Panc1 (cell line): ENCODE measurements at places on chromosomes 6 and 20.

DNA sequence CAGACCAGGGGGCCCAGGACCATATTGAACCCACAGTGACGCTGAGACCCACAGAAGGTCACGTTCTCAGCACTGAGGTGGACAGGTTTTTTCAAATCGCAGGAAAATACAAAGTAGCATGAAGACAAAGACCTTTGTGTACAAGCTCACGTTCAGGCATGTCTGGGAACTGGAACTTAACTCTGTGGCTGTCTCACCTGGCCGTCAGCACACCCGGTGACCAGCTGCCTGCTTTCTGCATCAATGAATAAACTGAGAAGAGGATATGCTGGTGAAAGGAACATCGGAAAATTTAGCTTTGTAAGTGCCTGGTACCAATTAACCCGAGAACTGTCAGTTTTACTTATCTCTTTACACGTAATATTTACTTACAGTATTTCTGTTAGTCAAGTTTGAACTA, 36.5 kb downstream of the WDR27 start:
- DNase-seq = no peak

DNA sequence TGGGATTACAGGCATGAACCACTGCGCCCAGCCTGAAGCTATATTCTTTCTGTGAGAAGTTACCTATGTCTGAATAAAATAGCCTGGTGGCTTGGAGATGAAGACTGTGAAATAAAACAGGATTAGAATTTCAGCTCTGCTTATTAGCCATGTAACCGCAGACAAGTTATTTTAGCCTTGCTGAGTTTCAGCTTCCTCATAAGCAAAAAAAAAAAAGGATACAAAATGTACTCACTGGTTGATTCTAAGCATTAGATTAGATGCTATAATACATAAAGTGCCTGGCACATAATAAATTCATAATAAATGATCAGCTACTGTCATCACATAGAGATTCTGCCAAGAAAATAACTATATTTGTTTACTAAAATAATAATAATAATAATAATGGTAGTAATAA, 98.8 kb downstream of the EPB41L2 start:
- DNase-seq = no peak

GRCh38 chr6:142746524-142746923, 198.5 kb downstream of the HIVEP2 start:
- DNase-seq = no peak

- DNase-seq = no peak
Observed at GRCh38 chr6:162181111-162181510, 546.5 kb downstream of the PRKN start.

DNA sequence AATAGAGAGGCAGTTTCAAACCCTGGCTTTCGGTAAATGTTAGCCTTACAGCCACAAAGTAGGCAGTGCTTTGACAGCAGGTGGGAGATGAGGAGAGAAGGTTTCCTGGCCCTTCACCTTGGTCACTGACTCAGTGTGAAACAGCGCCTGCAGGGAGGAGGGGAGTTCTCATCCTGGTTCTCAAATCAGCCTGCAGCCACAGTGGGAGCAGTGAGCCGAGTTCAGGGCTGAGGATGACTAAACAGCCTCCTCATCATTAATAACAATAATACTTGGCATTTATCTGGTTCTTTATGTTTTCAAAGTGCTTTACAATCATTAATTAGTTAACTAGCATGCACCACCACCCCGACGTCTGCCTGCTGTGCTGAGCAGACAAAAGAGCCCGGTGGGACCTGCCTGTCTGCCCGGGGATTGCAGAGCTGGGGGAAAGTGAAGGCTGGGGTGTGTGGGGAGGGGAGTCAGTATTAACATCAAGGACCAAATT, 59.6 kb downstream of the PRDM1 start:
- DNase-seq = no peak

- DNase-seq = no peak
Observed at GRCh38 chr20:37903317-37904007, 535 bp downstream of the VSTM2L start.

- DNase-seq = no peak
Observed at GRCh38 chr6:44441091-44441855, 53.8 kb downstream of the CDC5L start.

GRCh38 chr20:41213150-41213820, 75.9 kb downstream of the PLCG1 start:
- no peak for DNase-seq

DNA sequence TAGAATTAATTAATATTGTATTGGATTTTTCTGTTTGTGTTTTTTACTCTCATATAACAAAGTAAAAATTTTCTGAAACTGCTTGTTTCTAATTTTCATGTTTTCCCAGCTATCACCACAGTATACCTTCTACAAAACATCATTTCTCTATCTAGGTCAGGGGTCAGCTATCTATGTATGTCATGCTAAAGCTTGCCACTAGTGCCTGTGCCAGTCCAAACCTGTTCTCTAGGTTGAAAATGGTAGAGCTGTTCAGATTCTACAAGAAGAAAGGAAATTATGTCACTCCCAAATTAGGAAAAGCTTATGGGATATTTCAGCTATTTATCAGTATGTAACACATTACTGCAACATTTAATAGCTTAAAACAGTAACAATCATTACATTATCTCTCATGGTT, 5.8 kb upstream of the ME1 start:
- no peak for DNase-seq

DNA sequence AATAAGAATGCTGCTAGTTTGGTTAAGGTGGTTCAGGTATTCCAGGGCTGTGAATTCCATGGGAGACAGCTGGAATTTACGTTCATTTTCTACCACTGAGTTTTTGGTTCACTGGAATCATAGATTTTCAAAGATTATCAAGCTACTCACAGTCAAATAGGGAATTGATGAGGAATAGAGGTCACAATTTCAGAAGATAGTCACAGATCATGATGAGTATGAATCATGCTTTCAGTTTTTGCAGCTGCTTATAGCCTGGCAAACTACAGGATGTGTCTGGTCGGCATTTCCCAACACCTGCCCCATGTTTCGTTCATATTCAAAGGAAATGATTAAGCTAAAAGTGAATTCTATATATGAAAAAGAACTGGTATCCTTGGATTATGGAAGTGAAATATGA, 58.7 kb downstream of the BCKDHB start:
- no peak for DNase-seq

DNA sequence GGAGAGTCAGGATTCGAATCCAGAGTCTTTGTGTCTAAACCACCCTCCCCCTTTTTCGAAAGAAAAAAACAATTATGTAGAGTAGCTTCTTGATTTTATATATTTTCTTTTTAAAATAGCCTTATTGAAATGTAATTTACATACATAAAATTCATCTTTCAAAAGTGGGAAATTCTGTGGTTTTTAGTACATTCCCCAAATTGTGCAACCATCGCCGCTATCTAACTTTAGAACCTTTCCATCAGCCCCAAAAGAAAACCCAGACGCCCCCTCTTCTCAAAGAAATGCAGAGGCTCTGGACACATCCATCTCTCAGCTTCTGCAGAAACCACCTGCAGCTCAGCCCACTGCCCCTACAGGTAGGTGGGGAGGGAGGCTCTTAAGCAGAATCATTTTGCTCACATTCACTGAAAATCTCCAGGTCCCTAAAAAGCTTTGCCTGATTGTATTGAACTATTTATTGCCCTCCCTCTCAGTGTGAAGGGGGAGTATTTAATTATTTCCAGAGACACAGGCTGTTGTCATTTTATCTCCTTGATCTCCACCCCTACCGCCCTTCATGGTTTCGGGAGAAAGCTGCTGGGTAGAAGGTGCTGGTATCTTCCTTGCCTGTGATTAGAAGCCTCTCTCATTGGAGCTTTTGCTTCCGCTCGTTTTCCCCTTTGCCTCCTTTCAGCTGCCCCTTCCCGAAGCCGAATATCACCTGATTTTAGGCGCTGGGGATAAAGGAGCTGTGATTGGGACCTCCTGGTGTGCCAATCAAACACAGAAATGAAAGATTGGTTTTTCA, 68.7 kb upstream of the KCNG1 start:
- no peak for DNase-seq

GRCh38 chr6:32163559-32164258, 686 bp upstream of the EGFL8 start:
- DNase-seq = no peak

- no peak for DNase-seq
Observed at GRCh38 chr6:144564202-144564601, 279.1 kb downstream of the UTRN start.

GRCh38 chr6:165766457-165766856, 103.4 kb upstream of the PDE10A start:
- peak; percentile 2 for DNase-seq

GRCh38 chr6:136284909-136285308, 4.7 kb downstream of the BCLAF1 start:
- no peak for DNase-seq

DNA sequence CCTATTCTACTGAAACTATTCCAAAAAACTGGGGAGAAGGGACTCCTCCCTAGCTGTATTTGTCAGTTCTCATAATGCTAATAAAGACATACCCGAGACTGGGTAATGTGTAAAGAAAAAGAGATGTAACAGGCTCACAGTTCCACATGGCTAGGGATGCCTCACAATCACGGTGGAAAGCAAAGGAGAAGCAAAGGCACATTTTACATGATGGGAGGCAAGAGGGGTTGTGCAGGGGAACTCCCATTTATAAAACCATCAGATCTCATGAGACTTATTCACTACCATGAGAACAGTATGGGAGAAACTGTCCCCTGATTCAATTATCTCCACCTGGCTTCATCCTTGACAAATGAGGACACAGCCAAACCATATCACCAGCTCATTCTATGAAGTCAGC, 111.2 kb upstream of the RIPOR2 start:
- no peak for DNase-seq

- no peak for DNase-seq
Observed at GRCh38 chr6:108277295-108277694, 16.5 kb upstream of the SNX3 start.

GRCh38 chr6:101286146-101286545, 107.4 kb upstream of the GRIK2 start:
- no peak for DNase-seq

DNA sequence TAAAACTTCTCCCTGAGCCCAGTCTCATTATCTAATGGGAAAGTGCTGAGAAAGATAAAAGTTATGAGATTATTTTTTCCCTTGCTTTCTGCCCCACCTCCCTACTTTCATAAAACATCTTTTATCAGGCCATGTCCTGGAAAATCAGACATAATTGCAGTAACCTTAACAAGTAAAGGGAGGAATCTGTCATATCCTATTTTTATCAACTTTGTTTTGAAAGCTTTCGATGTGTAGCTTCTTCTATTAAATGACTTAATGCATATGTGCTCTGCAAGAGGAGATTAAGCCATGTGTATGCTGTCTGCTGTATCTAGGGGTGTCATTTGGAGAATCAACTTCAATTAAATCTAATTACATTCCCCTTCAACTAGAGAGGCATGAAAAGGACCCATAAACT, 408.9 kb downstream of the CBLN4 start:
- no peak for DNase-seq

DNA sequence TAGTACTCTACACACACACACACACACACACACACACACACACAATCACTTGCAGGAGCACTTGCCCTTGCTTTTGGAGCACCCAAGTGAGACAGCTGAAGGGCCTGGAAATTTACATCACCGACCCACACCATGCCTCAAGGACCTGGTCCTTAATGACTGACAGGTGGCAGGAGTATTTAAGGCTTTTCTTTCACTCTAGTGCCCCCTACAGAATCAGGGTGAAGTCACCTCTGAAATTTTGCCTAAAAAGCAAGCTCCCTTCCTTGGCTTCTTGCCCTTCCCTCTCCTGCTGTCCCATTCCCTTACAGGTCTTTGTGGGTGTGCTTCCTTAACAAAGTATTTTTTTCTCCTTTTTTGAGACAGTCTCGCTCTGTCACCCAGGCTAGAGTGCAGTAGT, 353.5 kb upstream of the IRAK1BP1 start:
- no peak for DNase-seq

GRCh38 chr20:32327087-32327681, 30.9 kb upstream of the ASXL1 start:
- DNase-seq = no peak

GRCh38 chr6:17021539-17021889, 80.3 kb upstream of the STMND1 start:
- no peak for DNase-seq

DNA sequence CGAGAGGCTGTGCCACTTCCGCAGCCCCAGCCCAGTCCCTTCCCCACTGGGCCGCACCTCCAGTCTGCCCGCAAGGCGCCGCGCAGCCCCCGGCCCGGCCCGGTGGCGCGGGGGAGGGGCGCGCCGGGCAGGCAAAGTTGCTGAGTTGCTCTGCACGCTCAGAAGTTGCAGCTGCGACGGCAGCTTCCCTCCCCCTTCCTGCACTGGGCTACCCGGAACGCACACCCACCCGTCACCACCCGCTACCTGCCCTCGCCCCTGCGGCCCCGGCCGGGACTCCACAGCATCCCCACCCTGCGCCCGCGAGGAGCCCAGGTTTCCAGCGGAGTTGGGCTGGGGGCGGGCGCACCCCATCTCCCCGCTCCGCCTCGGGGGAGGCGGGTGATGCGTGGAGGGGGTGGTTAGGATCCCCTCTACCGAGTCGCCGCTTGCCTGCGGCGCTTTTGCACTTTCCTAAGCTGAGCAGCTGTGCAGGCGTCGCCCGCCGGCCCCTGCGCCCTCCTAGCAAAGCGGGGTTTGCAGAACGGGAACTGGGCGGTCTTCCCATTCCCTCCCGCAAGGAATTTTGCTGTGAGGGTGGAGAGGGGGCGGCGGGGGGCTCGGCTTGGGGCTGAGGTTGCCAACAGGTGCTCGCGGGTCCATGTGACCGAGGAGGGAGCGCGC, 55.9 kb upstream of the RREB1 start:
- DNase-seq = no peak

GRCh38 chr20:54570561-54570960, 95.2 kb downstream of the DOK5 start:
- no peak for DNase-seq

DNA sequence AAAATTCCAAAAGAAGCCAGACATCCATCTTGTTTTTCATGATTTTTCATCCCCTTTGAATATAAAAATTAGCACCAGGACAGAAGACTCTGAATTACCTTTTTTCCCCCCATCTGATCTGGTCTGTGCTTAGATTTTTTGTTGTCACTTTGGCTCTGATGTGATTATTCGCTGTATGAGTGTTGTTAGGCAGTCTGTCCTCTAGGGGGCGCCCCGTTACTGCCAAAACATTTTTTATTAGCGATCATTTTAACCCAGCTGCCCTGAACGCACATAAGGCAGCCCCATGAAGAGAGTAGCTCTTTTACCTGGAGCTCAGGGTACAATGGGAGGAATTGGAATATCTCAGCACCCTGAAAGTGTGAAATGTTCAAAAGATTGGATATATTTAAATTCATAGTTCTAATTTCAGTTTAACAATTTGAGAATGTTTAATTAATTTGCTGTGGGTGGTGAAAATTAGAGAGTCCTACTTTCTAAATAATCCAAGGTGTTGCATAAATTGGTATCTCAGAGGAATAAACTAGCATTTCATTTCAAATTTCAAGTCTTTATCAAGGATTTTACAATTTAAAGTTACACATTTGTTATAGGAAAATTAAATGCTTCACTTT, 60.8 kb downstream of the PRPH2 start:
- peak; percentile 27 for DNase-seq
